GM19239 (cell line): ENCODE measurements at places on chromosomes 4 and X.

GRCh38 chrX:13092455-13092941 is 48.1 kb upstream of the FAM9C start:
- no peak for DNase-seq

- DNase-seq = no peak
Observed at GRCh38 chrX:21487832-21488231, 113.6 kb downstream of the CNKSR2 start.

DNA sequence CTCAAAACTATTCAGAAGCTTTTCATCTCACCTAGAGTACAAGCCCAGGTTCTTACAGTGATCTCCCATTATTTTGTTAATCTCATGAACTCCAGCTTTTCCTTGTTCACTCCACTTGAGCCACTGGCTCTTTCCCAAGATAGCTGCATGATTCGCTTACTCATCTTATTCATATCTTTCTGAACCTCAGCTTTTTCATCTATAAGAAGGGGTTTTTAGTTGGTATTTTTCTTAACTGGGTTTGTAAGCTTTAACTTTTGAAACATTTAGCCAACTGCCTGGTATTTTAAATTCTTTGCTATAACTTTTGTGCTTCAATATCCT is 24.0 kb downstream of the GIMD1 start:
- DNase-seq = no peak

DNA sequence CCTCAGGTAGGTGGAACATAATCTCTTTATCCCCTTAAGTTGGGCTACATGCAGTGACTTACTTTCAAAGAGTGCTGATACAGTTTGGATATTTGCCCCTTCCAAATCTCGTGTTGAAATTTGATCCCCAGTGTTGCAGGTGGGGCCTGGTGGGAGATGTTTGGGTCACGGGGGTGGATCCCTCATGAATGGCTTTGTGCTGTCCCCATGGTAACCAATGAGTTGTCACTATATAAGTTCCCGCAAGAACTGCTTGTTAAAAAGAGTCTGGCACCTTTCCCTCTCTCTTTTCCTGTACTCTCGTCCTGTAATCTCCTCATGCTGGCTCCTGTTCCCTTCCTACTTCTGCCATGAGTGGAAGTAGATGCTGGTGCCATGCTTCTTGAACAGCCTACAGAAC is 71.3 kb downstream of the GLRA3 start:
- no peak for DNase-seq

DNA sequence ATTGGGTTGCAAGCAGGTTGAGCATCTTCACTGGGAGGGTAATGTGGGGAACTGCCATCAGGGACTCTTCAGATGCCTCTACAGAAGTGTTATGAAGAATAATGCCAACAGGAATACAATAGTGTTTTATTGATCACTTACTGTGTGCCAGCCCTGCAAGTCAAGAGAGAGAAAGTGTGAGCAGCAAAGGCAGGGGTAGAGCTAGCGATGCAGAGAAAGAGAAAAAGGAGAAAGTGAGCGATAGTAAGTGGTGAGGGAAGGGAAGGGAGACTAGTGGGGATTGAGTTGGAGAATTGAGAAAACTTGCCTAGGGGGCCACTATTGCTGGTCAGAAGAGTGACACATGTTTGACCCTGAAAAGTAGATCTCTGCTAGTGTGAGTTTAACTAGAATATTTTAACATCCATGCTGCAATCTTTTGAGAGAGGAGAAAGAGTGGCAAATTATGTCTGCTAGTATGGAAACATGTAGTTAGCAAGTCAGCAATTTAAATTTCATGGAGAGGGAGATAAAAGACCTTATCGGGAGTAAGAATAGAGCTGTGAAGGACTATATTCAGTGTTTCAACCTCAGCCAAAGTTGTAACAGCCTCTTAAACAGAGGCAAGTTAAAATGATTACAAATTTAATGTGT is 12.2 kb downstream of the AFF1 start:
- no peak for DNase-seq

DNA sequence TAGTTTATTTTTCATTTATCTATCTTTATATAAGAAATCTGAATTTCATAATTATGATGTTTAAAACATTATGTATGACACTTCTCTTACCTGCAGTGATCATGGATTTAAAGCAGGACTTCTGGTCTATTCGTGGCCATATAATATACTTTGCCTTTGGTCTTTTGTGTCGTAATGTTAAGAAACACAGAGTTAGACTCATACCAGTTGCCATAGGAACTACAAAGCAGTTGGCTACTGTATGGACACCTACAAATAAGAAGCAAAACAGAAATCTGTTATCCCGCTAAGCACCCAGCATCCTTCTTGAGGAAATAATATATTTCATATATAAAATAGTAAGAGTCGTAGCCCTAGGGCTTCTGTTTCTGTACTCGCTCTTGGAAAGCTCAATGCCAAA is 4.3 kb downstream of the SEPSECS start:
- no peak for DNase-seq

DNA sequence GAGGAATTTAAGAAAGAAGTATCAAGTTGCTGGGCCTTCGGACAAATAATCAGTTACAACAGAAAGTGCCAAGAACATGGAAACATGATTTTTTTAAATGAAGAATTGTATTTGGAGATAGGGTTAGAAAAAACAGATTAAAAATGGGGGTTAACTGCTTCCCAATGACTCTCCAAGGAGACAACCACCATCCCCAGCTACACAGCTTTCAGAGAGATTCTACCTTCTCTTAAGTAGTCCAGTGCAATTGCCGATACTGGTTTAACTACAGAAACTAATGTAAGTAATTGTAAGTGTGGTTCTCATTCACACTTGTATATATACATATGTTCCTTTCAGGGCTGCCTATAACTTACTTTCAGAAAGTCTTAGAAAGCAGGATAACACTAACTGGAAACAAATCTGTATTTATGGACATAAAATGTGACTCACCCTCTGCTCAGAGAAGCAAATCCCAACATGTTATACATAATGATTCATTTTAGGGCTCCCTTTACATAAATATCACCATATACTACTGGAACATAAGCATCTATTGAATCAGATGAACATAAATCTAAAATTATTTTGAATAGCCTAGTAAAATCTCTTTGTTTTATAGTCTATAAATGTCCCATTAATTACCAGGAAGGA is 248.9 kb upstream of the UGT8 start:
- DNase-seq = no peak

GRCh38 chr4:107736037-107736436 is 16.0 kb upstream of the PAPSS1 start:
- DNase-seq = no peak

GRCh38 chr4:30116401-30116800 is 603.8 kb upstream of the PCDH7 start:
- no peak for DNase-seq
